Osteocyte (in vitro differentiated cells): ENCODE measurements at places on chromosomes 2 and 18.

- DNase-seq, result no peak
Measured at GRCh38 chr18:38307914-38308313, 742.3 kb upstream of the CELF4 start.

GRCh38 chr2:240991378-240992263 lies 6.8 kb upstream of the SNED1 start:
- DNase-seq, result no peak

- DNase-seq, result no peak
Measured at GRCh38 chr2:158189526-158189925, 87.8 kb downstream of the UPP2 start.

DNA sequence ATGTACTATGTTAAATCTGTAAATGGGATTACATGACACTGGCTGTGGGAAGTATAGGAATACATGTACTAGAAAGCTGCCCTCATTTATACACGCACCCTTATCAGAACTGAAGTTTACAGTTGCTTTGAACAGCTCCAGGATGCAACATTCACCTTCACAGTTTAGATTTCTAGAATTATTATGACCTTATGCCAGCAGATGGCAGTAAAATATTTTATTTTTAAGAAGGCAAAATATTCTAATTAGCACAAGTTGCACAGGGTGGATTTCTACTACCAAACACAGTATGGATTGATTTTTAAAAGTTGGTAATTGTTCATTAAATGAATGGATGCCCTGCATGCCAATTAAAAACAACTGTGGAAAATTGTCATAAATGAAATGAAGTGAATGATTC lies 670.4 kb downstream of the KCNJ3 start:
- no peak for DNase-seq

DNA sequence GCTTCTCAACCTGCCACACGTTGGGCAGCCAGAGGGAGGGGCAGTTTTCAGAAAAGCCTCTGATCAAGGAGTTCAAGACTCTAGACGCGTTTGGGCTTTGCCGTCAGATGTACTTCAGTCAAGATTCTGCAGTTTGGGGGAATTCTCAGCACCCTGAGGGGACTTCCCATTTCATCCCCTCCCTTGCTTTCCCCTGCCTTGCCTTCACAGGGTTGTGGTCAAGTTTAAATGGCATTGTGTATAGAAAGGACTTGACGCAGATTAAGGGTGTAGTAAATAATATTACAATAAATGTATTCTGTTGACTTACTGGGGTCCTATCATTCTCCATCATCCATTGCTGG lies 198.3 kb upstream of the NABP1 start:
- no peak for DNase-seq

GRCh38 chr2:75310876-75311275 lies 111.6 kb upstream of the TACR1 start:
- DNase-seq, result no peak

DNA sequence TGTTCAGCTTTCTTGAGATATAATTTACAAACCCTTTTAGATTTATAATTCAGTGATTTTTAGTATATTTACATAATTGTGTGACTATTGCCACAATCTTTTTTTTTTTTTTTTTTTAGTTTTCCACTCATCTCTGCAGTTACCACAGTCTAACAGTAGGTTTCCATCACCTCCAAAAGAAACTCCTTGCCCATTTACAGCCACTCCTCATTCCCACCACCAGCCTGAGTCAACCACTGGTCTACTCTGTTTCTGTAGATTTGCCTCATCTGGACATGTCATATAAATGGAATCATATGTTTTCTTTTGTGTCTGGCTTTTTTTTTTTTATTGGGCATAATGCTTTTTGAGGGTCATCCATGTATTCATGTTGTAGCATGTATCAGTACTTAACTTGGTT lies 16.1 kb downstream of the MTX2 start:
- no peak for DNase-seq

- DNase-seq, result no peak
Measured at GRCh38 chr2:226761195-226761583, 38.4 kb downstream of the IRS1 start.

- DNase-seq, result no peak
Measured at GRCh38 chr2:158973116-158973956, 4.9 kb downstream of the TANC1 start.

- peak; percentile 64 for DNase-seq
Measured at GRCh38 chr18:79515331-79515730, 119.6 kb downstream of the NFATC1 start.

DNA sequence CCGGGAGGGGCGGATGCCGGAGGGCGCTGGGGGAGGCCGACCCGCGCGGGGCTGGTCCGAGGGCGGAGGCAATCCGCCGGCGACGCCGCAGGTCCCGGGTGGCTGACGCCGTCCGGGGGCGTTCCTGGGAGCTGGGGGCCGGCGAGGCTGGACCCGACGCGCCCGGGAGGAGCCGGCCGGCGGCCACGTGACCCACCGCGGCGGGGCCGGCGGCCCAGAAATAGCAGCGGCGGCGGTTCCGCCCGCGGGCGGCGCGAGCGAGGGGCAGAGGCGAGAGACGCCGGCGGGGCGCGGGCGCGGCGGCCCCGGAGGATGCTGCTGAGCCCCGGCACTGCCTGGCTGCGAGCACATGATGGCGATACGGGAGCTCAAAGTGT lies at the start of gene RAB31:
RAB31 (plus strand) TSS at position 245 of the 377 bp plus-strand sequence; CDS start at position 350, 105 bp downstream.
- peak; percentile 94 for DNase-seq

DNA sequence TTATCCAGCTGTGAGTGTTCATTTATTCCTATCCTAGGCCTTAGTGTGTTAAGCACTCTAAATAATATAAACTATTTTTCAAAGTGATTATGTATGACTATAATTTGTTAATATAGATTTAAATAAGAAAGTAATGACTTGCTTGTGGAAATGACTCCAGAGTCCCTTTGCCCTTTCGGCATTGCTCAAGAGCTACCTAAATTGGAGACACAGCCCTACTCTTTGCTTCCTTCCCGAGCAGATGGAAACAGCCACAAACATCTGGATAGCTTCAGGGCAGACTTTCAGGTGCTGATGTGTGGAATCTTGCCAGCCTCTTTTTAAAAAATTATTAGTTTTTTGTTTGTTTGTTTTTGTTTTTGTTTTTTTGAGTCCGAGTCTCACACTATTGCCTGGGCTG lies 44.0 kb downstream of the SUMO1 start:
- no peak for DNase-seq

- DNase-seq, result no peak
Measured at GRCh38 chr2:11482473-11483035, 16.6 kb upstream of the E2F6 start.
